ENCODE measurements at places on chromosomes 6 and 20. TPM values are rescaled to one million over a fixed set of nuclear protein-coding genes. Genes with fewer than 3 reads are reported as not detected.

MACROD2 gene
- total RNA-seq, result 1.8 TPM

MDFI gene
- 7.4 TPM for total RNA-seq

PDYN gene
- not detected for total RNA-seq

IMPG1 gene
- total RNA-seq, result not detected

TNFRSF6B gene
- 95.5 TPM for total RNA-seq

KHDC1L gene
- not detected for total RNA-seq

SESN1 gene
- total RNA-seq, result 35.3 TPM

ASIP gene
- not detected for total RNA-seq

BPIFA2 gene
- not detected for total RNA-seq

SAMD3 gene
- 24.1 TPM for total RNA-seq

GCNT2 gene
- not detected for total RNA-seq

HLA-DOB gene
- total RNA-seq, result 0.18 TPM

MUC21 gene
- not detected for total RNA-seq

CD83 gene
- 1.2 TPM for total RNA-seq

NELFCD gene
- total RNA-seq, result 51.3 TPM

ZBP1 gene
- not detected for total RNA-seq

TP53RK gene
- total RNA-seq, result 15.7 TPM

GMPR gene
- 7.1 TPM for total RNA-seq

PSORS1C2 gene
- total RNA-seq, result not detected

SLC22A16 gene
- total RNA-seq, result not detected

CST1 gene
- not detected for total RNA-seq

TOX2 gene
- total RNA-seq, result 2.1 TPM

SLC26A8 gene
- not detected for total RNA-seq

ECHDC1 gene
- total RNA-seq, result 57.6 TPM

NRN1 gene
- total RNA-seq, result 0.30 TPM

FAM229B gene
- total RNA-seq, result 14.0 TPM

DEFB124 gene
- total RNA-seq, result not detected

IRAK1BP1 gene
- total RNA-seq, result 3.2 TPM

SLC25A27 gene
- total RNA-seq, result 2.4 TPM

NHLRC1 gene
- 2.1 TPM for total RNA-seq

LPIN3 gene
- 7.0 TPM for total RNA-seq

CAP2 gene
- 27.6 TPM for total RNA-seq

ACOT8 gene
- total RNA-seq, result 23.4 TPM

PLCB1 gene
- 22.1 TPM for total RNA-seq

TFAP2D gene
- not detected for total RNA-seq

CALHM4 gene
- total RNA-seq, result not detected

PNRC1 gene
- total RNA-seq, result 43.1 TPM

DDR1 gene
- total RNA-seq, result 30.9 TPM

PCMTD2 gene
- 42.5 TPM for total RNA-seq
